ENCODE measurements at places on chromosomes 1 and 21. TPM values are rescaled to one million over a fixed set of nuclear protein-coding genes. Genes with fewer than 3 reads are reported as not detected.

DNA sequence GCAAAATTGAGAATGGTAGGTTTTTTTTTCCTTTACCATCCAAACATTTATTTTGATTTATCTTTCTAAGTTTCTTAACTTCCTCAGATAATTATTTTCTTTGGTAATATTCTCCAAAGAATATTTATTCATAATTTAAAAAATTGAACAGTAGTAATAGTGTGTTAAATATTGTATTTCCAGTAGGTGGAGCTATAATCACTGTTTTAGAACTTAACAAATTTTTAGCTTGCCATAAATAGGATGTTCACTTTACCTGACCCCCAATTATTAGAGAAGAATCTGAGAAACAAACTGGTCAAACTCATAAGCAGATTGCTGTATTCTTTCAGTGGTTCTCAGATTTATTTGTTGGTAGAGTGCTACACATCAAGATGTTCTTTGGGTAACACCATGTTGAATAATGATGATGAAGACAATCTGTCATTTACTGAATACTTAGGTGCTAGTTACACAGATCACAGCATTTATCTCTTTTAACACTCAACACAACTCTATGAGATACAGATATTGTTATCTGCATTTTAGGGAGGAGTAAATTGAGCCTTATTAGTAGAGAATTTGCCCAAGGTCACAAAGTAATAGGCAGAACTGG is 82.4 kb upstream of the GPR88 start:
- DNase-seq = peak; percentile 21

GRCh38 chr21:14483296-14483695 is 62.8 kb downstream of the SAMSN1 start:
- DNase-seq = peak; percentile 47

DNA sequence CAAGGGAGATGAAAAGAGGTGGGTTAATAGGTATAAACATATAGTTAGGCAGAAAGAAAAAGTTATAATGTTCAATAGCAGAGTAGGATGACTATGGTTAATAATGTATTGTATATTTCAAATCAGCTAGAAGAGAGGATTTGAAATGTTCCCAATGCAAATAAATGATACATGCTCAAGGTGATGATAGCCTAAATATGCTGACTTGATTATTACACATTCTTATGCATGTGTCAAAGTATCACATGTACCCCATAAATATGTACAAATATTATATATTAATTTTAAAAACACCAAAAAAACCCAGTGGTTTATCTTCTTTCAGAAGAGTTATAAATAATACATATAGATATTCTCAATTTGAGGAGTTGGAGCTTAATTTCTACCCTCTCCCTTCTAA is 38.3 kb upstream of the ZSWIM5 start:
- no peak for DNase-seq

DNA sequence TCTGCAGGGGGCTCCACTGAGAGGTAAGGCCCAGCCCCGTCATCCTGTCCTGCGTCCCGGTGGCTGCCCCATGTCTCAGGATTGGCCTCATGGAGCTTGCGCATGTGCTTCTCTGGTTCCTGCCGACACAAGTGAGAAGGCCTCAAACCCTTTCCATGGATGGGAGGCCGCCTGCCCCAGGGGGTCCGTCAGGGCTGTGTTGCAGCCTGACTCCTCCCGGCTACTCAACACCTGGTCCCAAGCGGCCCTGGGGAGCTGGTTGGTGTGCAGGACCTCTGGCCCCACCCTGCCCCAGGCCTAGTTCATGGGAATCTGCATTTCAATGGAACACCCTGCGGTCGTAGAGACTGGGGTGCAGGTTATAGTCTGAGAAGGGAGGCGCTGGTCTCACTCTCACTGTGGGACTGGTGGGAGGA is 21.1 kb upstream of the PDE9A start:
- no peak for DNase-seq

DNA sequence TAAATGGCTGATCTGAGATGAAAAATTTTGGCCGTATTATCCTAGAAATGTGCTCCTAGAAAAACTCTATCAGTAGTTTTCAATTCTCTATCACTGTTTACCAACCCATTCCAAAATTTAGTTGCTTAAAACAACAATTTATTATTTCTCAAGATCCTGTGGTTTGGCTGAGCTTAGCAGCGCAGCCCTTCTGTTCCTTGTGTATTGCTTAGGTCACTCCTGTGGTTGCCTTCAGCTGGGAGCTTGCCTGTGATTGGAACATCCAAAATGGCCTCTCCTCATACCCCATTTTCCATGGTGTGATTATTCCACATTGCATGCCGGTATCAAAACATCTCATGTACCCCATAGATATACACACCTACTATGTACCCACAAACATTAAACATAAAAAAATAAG is 22.8 kb upstream of the STUM start:
- no peak for DNase-seq

GRCh38 chr1:32500387-32501209 is 35.7 kb downstream of the ZBTB8B start:
- DNase-seq = peak; percentile 96

GRCh38 chr1:43548285-43549271 is 17.9 kb downstream of the PTPRF start:
- DNase-seq = no peak

- no peak for DNase-seq
Measured at GRCh38 chr1:41663671-41664400, 179.4 kb upstream of the EDN2 start.

DNA sequence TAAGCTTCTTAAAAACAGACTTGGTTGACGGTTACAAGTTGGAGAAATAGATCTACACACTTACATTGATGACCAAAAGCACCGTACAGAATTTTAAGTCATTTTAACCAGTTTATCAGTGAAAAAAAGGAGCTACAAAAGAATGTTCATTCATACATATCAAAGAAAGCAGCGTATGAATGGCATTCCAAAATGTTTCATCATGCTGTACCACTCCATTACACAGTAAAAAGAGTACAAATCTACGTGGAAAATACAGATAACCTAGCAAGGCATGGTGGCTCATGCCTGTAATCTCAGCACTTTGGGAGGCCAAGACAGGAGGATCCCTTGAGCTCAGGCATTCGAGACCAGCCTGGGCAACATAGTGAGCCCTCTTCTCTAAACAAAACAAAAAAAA is 40.3 kb downstream of the ZZZ3 start:
- DNase-seq = no peak

- no peak for DNase-seq
Measured at GRCh38 chr1:33624991-33625870, 152.8 kb downstream of the ZSCAN20 start.

- DNase-seq = peak; percentile 97
Measured at GRCh38 chr1:1402072-1402900, 3.2 kb upstream of the CCNL2 start.

- no peak for DNase-seq
Measured at GRCh38 chr1:12709091-12709491, 6.8 kb upstream of the AADACL3 start.

GRCh38 chr1:56311766-56312165 is 267.6 kb downstream of the PLPP3 start:
- no peak for DNase-seq

GRCh38 chr1:112711041-112711440 is 4.1 kb downstream of the PPM1J start:
- DNase-seq = peak; percentile 66

DNA sequence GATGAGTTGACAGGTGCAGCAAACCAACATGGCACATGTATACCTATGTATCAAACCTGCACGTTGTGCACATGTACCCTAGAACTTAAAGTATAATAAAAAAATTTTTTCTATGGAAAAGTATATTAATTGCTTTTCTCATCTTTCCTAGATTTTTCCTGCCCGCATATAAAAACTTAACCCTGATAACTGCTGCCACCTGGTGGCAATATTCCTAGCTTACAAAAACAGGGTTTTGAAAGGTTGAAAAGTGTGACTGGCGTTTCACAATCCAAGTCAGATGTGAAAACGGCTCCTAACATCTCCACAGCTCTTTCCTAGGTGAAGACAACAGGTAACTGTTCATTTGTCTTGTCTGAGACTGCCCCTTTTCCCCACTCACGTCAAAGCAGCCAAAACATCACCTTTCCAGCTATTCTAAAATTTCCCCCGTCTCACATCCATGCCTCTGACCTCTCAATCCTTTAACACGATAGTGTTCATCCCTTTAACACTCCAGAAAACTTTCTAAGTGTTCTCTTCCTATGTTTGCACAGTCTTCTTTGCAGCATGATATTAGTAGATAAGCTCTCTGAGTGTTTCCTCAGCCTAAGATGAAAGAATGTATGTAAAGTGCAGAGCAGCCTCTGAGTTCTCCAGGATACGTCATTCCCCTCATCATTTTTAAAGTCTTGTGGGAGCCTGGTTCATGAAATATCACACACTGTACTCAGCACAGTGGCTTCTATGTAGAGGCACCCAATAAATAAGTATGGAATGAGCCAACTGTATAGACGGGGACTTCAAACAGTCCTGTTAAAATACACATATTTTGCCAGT is 27.5 kb downstream of the OVGP1 start:
- DNase-seq = no peak

DNA sequence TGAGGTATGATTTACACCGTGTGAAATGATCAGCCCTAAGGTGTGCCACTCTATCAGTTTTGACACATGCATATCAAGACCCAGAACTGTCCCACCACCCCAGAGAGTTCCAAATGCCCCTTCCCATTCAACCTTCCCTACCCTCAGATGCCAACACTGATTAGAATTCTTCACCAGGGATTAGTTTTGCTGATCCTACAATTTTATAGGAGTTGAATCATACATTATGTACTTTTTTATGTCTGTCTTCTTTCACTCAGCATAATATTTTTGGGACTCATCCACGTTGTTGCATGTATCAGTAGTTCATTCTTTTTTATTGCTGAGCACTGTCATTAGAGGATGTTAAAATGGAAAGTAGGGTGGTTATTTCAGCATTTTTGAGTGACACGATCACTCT is 178.3 kb downstream of the ZSCAN20 start:
- no peak for DNase-seq

- no peak for DNase-seq
Measured at GRCh38 chr1:69613414-69613813, 45.7 kb downstream of the LRRC7 start.

- no peak for DNase-seq
Measured at GRCh38 chr1:158104891-158105290, 75.8 kb upstream of the CD1D start.

The SPATC1L gene
- 6.9 TPM for total RNA-seq

The ACTL8 gene
- total RNA-seq = not detected

The BMP8A gene
- 2.4 TPM for total RNA-seq

The SGIP1 gene
- 17.4 TPM for total RNA-seq

The GSTM3 gene
- total RNA-seq = 50.1 TPM

The TMPRSS15 gene
- total RNA-seq = not detected

The KRTAP12-3 gene
- total RNA-seq = not detected

Data from osteoblast (primary cell).